ENCODE measurements at places on chromosomes 3 and 15.

DNA sequence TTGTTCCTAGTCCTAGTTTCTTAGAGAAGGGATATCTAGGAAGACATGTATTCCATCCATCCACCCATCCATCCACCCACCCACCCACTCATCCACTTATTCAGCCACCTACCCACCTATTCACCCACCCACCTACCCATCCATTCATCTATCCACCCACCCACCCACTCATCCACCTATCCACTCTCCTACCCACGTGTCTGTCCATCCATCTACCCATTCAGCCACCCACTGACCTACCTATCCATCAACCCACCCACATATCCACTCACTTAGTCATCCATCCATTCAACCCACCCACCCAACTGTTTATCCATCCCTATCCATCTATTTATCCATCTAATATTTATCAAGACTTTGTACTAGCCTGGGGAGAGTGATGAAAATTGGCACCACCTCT is 120.5 kb downstream of the FBLN2 start:
- DNase-seq, result no peak

DNA sequence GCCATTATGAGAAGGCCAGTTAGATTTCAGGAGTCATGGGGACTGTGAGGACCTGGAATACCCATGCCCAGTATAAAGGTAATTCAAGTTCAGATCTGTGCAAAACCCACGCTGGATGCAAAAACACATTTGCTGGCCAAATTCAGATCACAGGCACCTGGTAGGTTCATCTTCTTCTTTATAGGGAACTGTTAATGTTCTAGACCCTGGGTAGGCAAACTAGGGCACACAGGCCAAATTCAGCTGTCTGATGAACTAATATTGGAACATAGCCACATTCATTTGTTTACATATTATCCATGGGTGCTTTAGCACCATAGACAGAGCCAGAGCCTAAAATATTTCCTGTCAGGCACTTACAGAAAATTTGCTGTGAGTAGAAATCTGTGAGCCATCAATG is 241.4 kb downstream of the PTPRG start:
- no peak for DNase-seq

DNA sequence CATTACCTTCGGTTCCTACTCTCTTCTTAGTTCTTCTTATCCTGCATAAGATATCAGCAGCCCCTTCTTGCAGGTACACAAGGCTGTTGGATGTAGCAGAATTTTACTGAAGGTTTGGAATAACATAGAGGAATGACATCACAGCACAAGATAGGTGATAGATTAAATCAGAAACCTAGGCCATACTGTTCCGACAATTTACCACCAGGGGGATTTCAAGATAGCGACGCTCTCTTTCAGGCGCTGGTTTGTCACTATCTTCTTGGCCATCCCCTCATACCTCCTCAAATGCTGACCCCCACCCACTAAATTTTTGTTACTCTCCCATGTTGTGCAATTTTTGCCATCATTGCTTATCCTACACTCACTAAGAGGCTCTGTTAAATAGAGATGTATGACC is 3.5 kb downstream of the SIDT1 start:
- DNase-seq, result no peak

GRCh38 chr15:63870487-63871209 is 36.9 kb upstream of the HERC1 start:
- peak; percentile 82 for DNase-seq

- DNase-seq, result no peak
Observed at GRCh38 chr15:56320316-56320715, 44.9 kb upstream of the TEX9 start.

- no peak for DNase-seq
Observed at GRCh38 chr3:138459619-138460535, 25.5 kb downstream of the ESYT3 start.

DNA sequence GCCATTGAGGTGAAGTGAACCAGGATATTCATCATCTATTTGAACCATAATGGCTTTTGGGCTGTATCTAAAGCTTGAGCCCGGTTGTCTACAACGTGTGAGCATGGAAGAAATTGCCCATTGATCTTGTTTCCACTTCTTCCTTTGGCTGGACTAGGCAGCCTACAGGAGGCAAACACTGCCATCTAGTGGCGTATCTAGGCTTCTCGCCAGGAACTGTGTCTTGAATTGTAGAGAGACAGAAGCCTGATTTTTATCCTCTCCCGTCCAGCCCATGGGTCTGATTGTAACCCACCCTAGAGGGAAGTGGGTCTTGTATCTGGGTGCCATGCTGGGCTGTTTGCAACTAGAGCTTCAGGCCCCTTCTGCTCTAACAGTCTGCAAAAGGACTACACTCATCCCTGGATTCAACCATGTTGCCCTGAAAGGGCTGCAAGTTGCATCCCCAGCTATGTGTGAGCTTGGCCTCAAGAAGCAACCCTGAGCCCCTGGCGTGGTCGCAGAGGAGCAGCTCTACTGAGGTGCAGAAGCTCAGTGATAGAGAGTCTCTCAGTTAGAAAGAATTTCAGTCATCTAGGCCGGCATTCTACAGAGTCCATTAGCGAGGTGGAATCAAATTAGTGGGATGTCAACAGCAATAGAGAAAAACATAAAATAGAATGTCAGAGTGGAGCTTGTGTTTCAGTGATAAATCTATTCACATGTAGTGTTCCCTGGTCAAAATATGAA is 170.2 kb upstream of the UMPS start:
- peak; percentile 35 for DNase-seq

DNA sequence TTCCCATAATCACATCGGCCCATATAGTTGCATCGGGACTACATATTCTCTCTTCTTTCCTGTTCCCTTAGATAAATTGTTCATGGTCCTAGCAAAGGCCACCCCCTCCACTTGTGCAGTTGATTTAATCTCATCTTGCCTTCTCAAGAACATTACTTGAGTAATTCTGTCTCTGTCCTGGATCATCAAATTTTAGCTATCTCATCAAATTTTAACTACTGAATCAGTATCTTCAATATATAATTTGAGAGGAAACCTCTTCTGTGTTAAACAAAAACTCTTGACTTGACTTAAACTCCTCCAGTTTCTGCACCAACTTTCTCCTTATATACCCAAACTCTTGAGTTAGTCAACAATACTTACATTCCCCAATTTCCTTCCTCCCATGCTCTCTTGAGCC is 4.2 kb upstream of the PRR23B start:
- DNase-seq, result no peak

DNA sequence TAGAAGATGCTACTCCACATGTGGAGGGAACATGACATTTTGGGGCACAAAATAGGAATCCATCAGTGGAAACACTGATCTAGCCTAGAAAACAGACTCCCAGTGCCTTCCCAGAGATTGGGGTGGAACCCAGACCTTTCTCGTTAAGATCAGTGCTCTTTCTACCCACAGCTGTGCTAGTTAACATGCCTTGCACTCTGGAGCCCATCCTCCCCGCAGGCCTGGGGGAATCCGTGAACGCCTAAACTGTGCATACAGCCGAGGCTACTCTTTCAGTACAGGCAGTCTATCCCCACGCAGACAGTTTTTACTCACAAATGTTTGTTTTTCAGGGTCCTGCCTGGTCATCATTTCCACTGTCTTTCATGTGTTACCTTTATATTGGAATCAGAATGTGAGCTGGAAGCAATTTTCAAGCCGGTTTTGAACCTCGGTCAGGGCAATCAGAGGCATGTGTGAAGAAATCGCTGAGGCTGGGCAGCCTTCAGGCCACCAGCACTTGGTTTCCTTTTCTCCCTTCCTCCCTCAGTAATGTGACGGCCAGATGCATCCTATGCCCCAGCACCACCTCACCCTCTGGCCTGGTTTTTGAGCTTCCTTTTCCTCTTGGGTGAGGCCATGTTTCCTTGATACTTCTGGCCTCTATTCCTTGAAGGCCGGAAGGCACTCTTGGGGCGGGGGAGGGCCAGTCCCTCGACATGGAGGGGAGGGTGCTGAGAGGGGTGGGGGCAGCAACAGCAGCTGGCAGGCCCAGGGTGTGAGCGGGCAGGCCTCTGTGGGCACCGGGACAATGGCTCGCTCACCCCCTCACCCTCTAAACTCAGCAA is 123.6 kb upstream of the GALNT15 start:
- DNase-seq, result no peak

DNA sequence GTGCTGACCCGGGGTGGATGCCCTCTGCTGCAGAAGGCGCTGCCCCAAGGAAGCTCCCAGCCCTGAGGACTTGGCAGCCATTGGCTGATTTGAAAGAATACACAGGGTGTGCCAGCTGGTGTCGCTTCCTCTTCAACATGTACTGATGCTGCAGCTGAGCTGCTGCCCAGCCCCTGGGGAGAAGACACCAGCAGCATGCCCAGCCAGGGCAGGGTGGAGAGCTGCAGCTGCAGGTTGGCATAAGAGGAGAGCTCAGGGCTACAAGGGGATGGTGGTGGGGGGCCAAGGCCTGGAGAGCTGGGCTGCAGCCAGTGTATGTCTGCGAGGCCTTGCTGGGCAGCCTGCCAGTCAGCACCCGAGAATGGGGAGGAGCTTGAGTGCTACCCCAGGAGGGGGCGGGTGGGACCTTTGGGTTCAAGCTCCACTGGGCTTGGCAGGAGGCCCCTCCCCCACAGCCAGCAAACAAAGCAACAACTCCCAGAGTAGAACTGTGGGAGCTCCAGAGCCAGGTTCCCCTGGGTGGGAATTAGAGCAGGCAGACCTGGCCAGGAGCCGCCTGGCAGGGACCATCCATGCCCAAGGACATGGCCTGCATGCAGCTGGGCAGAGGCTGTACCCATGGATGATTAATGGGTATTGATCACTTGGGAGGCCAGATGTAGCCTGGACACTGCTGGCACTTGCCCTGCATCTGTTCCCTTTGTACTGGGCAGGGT is 9.2 kb upstream of the SEMA4B start:
- DNase-seq, result peak; percentile 48

- peak; percentile 75 for DNase-seq
Observed at GRCh38 chr3:152403632-152404066, 134.9 kb downstream of the MBNL1 start.

DNA sequence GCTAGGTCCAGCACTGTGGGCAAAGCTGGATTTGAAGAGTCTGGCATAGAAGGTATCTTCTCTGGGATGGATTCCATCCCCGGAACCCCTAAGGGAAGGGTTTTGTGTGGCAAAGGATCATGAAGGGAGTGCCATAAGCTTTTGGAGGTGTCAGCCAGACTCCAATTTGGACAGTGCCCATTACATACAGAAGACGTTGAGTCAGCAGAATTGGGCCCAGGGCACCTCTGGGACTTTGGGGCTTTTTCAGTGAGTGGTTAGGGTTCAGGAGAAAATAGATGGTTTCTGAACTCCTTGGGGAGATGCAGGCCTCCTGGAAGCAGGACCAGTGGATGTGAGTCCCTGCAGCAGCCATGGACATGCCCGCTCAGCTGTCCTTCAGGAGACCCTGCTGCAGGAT is 34.6 kb upstream of the XCR1 start:
- DNase-seq, result no peak

- no peak for DNase-seq
Observed at GRCh38 chr3:177721864-177722785, 524.8 kb upstream of the TBL1XR1 start.

DNA sequence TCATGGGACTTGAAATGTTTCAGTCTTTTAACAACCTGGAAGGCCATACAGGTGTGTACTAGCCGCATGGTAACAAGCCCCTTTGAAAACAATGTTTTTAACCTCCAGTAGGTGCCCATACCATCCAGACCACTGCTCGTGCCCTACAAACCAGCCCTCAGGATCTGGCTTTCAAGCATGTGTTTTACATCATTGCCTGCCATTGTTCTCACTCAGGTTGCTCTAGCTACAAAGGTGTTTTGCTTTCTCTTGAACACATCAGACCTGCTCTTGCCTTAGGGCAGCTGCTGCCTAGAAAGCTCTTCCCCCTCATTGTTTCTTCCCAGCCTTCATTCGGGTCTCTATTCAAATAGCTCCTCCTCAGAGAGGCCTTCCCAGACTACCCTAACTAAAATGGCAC is 32.3 kb upstream of the MAP3K13 start:
- DNase-seq, result no peak

- DNase-seq, result no peak
Observed at GRCh38 chr3:178336336-178336735, 199.9 kb upstream of the KCNMB2 start.

GRCh38 chr3:113086560-113087461 is 96.0 kb downstream of the GTPBP8 start:
- DNase-seq, result peak; percentile 36

- no peak for DNase-seq
Observed at GRCh38 chr3:34668915-34669314, 870.5 kb downstream of the PDCD6IP start.
